A549 treated with CORT108297 at 1 μM for 4 hours (cell line): ENCODE measurements at places on chromosomes 2 and 18. TPM values are rescaled to one million over a fixed set of nuclear protein-coding genes. Genes with fewer than 3 reads are reported as not detected.

ITPRIPL1 gene
- not detected in 5 replicates for total RNA-seq

TRIM43 gene
- 0.07 TPM in 1 of 5 replicates, not detected in the others for total RNA-seq

RNF125 gene
- 0.20 to 0.32 TPM (median 0.28 TPM) in 5 replicates for total RNA-seq

NEB gene
- 0.12 to 0.70 TPM (median 0.22 TPM) in 5 replicates for total RNA-seq

FAM98A gene
- total RNA-seq, result 59.7 to 133 TPM (median 65.2 TPM) in 5 replicates

ANKRD30BL gene
- not detected in 5 replicates for total RNA-seq

ZNF512 gene
- 16.3 to 21.7 TPM (median 18.8 TPM) in 5 replicates for total RNA-seq
